ENCODE measurements at places on chromosomes 3 and 15.

DNA sequence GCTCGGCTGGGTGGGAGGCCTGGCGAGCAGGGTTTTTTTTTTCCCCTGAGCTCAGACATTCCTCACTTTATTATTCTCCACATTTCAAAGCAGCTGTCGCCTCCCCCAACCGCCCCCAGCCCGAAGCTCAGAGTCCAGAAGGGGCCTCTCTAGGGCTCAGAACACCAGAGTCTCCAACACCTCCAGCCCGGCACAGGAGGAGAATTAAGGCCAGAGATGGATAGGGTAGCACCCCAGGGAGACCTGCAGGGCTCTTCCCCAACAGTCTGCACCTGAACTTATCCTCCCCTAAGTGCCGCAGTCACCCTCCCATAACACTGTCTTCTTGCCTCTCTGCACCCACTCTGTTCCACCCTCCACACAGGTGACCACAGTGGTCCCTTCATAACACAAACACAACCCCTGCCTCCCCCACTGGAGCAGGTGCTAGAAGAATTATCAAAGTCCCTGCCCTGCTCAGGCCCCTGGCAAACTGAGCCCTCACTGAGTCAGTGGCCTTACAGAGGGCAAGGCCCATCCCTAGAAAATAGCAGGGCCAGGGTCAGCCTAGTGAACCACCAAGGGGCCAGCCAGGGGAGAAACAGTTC, 14.1 kb downstream of the MYL3 start:
- DNase-seq = no peak

DNA sequence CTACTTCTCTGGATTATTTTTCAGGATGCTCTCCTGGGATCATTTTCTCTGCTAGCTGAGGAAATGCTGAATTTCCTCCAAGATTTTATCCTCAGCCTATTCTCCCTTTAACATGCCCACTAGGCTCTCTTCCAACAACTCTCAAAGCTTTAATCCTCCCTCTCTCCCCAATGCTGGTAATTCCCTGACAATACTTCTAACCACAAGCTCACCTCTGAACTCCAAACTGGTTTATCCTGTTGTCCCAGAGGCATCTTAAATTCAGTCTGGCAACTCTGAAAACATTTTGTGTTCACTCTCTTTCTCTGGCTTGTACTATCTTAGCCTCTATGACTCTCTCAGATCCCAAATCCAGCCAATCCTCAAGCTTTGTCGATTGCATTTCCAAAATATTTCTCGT, 490.3 kb downstream of the MECOM start:
- no peak for DNase-seq

- no peak for DNase-seq
Observed at GRCh38 chr3:148998715-148999423, 7.5 kb downstream of the GYG1 start.

- no peak for DNase-seq
Observed at GRCh38 chr3:59542276-59542675, 492.5 kb upstream of the CFAP20DC start.

- no peak for DNase-seq
Observed at GRCh38 chr3:128610451-128611070, 40.1 kb downstream of the RPN1 start.

- no peak for DNase-seq
Observed at GRCh38 chr15:99306694-99307338, 55.5 kb downstream of the LRRC28 start.

- no peak for DNase-seq
Observed at GRCh38 chr15:95647531-95648277, 682.8 kb upstream of the NR2F2 start.

DNA sequence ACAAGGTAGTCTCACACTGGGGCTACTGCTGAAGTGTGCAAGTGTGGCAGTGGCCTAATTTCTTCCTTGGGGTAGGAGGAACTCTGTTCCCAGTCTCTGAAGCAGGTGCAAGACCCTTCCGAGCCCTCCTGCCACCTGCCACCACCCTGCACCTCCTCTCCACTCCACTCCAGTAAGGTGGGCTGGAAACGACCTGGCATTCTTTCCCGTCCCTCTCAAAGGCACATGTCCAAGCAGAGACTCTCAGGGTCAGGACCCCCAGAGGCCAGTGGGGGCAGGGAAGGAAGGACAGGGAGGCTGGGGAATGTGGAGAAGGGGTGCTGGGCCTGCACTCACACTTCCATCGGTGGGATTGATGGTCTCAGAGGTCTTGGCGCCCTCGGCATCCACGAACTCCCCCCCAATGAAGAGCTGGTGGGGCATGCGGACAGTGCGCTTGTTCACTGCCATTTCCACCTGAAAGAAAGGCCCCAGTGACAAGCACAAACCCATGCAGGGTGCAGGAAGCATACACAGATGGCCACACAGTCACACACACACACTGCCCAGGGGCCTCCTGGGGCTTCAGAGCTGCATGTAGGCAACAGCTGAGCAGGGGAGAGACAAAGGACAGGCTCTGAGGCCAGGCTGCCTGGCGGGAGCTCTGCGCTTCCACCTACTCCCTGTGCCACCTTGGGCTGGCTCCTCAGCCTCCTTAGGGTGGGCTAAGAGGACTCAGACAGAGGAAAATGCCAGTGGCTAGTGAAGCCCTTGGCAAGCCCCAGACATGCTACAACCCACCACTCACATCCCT, 43.8 kb downstream of the ALDH1L1 start:
- no peak for DNase-seq

GRCh38 chr3:114721864-114722263, 425.2 kb downstream of the ZBTB20 start:
- no peak for DNase-seq

DNA sequence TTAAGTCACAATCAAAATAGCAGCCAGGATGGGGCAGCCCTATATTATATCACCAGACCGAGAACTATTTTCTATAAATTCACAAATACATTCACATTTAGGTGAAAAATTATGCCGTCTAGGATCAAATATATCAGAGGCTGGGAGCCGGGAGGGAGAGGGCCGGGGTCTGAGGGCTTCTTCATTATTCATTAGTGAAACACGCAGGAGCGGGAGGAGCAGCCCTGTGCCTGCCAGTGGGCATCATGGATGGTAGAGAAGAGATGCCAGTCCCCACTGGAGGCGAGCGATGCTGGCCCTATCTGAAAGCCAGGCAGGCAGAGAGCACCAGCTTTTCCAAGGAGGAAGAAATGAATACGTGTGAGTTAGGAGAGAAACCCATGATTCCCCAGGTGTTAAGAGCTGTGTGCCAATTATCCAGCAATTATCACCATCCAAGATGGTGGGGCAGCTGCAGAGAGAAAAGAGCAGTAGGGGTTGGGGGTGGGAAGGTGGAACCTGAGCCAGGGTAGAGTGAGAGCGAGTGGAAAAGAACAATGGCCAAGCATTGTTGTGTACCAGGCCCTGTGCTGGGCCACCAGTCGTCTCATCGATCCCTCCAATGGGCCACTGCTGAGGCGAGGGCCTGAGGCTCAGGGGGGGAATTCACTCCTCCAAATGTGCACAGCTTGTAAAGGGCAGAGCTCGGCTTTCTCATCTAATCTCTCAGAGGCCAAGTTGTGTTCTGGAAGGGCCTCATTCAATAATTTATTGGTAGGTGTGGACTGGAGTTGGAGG, 261.3 kb upstream of the TLE3 start:
- no peak for DNase-seq

GRCh38 chr3:142976621-142977398, 13.3 kb upstream of the PAQR9 start:
- DNase-seq = peak; percentile 12

- DNase-seq = no peak
Observed at GRCh38 chr15:74182131-74182530, 8.6 kb downstream of the ISLR start.

DNA sequence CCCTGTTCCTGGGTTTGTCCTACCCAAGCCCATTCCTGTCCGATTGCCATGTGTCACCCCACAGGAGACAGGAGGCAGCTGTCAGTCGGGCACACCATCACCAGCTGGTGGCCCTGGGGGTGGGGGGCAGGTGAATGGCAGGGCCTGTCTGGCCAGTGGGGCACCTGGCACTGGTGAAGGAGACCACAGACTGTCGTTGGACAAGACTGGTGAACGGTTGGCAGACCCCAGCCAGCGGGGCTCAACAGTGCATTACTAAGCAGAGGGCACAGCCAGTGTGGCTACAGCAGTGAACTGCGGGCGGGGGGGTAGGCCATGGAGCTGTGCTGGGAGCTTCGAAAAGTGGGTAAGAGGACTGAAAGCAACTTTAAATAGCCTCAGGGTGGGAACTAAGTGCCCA, 2.1 kb downstream of the SEMA7A start:
- DNase-seq = no peak

Data from hypothalamus (tissue), 51 donors.